ENCODE measurements at places on chromosomes 1 and 21. TPM values are rescaled to one million over a fixed set of nuclear protein-coding genes. Genes with fewer than 3 reads are reported as not detected.

The CFAP107 gene
- not detected for total RNA-seq

The CSF3R gene
- not detected for total RNA-seq

The FAM163A gene
- not detected for total RNA-seq

The ARTN gene
- total RNA-seq: 0.51 TPM

The KCNK2 gene
- not detected for total RNA-seq

The LMX1A gene
- total RNA-seq: not detected

The PLA2G4A gene
- total RNA-seq: 5.9 TPM
